DMS 273 treated with DMSO at 0.1 percent for 48 hours (cell line): ENCODE measurements at places on chromosomes 11 and 22.

GRCh38 chr22:30266445-30267381, at the start of gene OSM:
TSS of gene OSM (minus strand) at chr22:30266851. CDS start at chr22:30266799, 52 bp downstream.
- DNase-seq = no peak

GRCh38 chr11:1791912-1792311, 28.2 kb upstream of the CTSD start:
- DNase-seq = no peak

- no peak for DNase-seq
Measured at GRCh38 chr11:70415191-70415590, 16.9 kb downstream of the CTTN start.

DNA sequence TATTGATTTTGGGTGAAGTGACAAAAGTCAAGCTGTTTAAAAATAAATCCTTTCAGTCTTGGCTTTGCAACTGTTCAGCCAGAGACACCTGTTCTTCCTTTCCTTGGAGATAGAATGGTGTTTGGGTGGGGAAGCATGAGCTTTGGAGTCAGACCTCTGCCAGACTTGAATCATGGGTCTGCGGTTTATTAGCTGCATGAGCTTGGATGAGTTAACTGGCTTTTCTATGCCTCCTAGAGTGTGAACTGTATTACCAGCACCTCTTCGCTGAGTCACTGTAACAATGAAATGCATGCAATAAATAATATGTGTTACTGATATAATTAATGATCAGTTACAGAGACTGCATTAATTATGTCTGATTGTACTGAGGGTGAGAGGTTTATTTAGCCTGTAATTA, 13.5 kb upstream of the MYEOV start:
- DNase-seq = no peak

DNA sequence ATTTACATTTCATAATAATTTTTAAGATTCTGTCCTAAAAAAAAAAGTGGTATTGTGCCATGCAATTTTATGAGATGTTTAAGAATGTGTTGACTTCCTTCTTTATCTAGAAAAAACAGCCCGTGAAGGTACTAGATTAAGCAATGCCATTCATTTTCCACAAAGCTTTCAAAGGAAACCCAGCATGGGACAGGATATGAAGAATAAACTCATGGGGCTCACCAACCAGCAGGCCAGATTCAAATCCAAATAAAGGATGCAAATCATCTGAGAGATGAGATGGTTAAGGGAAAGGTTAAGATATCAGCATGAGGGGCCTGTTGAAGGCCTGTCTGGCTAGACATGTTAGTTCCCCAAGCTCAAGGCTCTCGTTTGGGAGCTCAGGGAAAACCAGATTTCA, 199.1 kb downstream of the SWAP70 start:
- DNase-seq = no peak
